ENCODE measurements at places on chromosomes 7 and 10. TPM values are rescaled to one million over a fixed set of nuclear protein-coding genes. Genes with fewer than 3 reads are reported as not detected.

The GOLGA7B gene
- 0.20 TPM for total RNA-seq

The AZGP1 gene
- total RNA-seq = not detected

The DRGX gene
- 0.10 TPM for total RNA-seq

The ATP6V0A4 gene
- not detected for total RNA-seq

The CDK14 gene
- 13.2 TPM for total RNA-seq

The CDH23 gene
- total RNA-seq = 0.07 TPM

The TBX20 gene
- total RNA-seq = 1.3 TPM

The EVX1 gene
- total RNA-seq = not detected

The C7orf57 gene
- total RNA-seq = not detected

The TEX36 gene
- not detected for total RNA-seq

The MYL10 gene
- total RNA-seq = not detected

The OPALIN gene
- not detected for total RNA-seq

The PAX2 gene
- not detected for total RNA-seq

The CPEB3 gene
- 0.53 TPM for total RNA-seq

The SLC18A2 gene
- not detected for total RNA-seq

The CUZD1 gene
- total RNA-seq = 0.13 TPM

The INSYN2A gene
- total RNA-seq = not detected

The BTBD16 gene
- not detected for total RNA-seq

The AKR1E2 gene
- total RNA-seq = 0.37 TPM

The LLCFC1 gene
- not detected for total RNA-seq

The DUSP5 gene
- not detected for total RNA-seq

The OR6V1 gene
- total RNA-seq = not detected

The GPRIN2 gene
- total RNA-seq = not detected

The SLC26A3 gene
- not detected for total RNA-seq

The CBLL1 gene
- total RNA-seq = 24.7 TPM

The GCK gene
- not detected for total RNA-seq

The OPN1SW gene
- not detected for total RNA-seq

The CALHM3 gene
- total RNA-seq = not detected

The LIPM gene
- total RNA-seq = not detected

The OR2A12 gene
- total RNA-seq = not detected

The EIF5AL1 gene
- 1.0 TPM for total RNA-seq

The APBB1IP gene
- total RNA-seq = not detected

The ATOH7 gene
- total RNA-seq = not detected

The PRKG1 gene
- 5.9 TPM for total RNA-seq

The PI4K2A gene
- total RNA-seq = 28.1 TPM

The DKK1 gene
- 403 TPM for total RNA-seq

The KCNIP2 gene
- not detected for total RNA-seq

The CCDC172 gene
- not detected for total RNA-seq

The MET gene
- total RNA-seq = 49.4 TPM

The NUTM2E gene
- not detected for total RNA-seq

The ZNF117 gene
- 0.94 TPM for total RNA-seq

All from MG63 (cell line).